Stimulated activated CD8-positive, alpha-beta memory T cell treated with anti-CD3 and anti-CD28 coated beads, Interleukin-7, amount 100 ng/mL, for 48 hours (primary cell): ENCODE measurements at places on chromosomes 6 and 20.

DNA sequence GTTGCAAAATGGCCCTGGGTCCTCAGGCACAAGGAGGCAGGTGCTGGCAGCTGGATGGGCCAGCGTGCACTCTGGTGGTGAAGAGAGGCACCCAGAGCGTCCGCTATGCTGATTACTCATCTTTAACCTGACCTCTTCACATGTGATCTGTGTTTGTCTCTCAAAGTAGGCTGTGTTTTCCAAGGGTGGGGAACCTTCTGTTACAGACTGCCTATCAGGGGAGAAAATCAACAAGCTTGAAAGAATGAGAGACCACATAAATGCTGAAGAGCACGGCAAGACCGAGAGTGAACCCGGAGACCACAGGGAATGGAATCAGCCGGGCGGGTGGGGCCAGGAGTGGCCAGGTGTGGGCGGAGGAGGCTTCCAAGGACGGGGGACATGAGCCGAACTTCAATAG is 16.2 kb downstream of the BNIP5 start:
- no peak for DNase-seq

GRCh38 chr6:96926425-96926824 is 1.9 kb downstream of the KLHL32 start:
- DNase-seq: no peak

DNA sequence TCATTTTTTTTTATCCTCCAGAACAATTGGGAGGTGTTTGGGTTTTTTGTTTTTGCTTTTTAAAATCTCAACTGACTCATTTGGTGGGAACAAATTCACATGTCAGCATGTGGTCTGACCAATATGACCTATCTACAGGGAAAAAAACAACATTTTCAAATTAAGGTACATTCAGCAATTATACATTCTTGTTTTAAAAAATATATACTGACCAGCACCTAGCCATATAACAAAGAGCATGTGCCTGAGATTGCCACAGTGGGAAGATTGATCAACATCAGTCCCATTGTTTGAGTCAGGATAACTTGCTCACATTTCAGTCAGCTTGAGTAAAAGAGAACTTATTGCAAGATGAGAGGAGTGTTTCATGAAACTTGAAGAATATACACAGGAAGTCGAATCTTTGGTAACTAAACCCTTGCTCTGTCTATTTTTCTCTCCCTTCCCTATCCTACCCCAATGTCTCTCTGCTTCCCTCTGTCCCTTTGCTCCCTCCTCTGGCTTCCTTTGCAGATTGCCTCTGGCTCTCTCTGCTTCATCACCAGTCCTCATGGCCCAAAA is 163.2 kb upstream of the TAB2 start:
- no peak for DNase-seq

GRCh38 chr20:53210931-53211330 is 238.8 kb downstream of the TSHZ2 start:
- no peak for DNase-seq

DNA sequence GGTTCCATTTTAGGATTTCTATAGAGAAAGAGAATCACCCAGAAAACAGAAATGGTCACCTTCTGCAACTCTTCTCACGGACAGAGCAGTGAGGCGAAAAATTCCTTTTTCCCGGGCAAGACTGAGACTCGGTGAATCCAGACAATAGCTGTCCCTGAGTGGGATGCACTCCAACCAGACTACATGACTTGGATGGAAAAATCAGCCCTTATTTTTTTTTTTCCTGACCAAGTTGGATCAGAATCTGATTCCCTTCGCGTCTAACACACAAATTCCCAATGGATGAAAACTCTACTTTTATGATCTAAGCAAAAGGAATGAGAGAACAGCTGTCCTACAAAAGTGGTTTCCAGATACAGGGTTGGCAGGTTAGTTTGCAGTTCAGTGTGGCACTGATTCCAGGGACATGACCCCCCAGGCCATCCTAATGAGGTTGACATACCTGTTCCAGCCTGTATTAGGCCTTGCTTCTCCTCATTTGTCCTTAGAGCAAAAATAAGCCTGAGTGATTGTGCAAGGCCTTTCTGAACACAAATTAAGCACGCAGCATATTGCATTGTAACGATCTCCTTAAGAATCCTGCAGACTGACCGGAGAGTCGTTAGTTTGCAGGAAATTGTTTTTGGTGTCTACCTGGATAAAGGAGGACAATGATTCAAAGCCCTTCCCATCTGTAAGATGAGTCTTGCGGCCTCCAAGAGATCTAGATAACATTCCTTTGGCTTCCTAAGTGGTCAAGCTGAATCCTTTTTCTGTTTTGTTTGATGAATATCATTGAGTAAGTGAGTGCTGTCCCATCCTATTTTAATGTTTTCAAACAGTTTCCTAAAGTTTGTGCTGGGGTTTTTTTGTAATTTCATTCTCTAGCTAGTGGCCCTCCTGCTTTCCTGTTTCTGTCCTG is 1.5 kb upstream of the NEDD9 start:
- no peak for DNase-seq

DNA sequence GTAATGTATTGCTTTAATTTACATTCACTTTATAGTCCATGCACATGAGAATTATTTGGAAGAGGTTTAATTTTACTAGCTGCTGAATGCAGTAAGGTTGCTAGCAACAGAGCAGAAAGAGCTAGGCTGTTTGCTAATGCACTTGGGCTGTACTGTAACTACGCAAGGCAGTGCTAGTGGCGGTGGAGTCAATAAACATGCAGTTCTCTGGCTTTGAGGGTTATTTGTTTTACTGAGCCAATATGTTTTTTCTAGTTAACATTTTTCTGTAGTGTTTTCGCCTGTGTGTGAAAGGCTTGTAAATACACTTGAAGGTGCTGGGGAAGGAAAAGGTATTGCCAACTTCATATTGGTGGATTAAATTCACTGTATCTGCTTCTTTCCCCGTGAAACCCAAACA is 112.8 kb downstream of the BTBD3 start:
- DNase-seq: no peak

DNA sequence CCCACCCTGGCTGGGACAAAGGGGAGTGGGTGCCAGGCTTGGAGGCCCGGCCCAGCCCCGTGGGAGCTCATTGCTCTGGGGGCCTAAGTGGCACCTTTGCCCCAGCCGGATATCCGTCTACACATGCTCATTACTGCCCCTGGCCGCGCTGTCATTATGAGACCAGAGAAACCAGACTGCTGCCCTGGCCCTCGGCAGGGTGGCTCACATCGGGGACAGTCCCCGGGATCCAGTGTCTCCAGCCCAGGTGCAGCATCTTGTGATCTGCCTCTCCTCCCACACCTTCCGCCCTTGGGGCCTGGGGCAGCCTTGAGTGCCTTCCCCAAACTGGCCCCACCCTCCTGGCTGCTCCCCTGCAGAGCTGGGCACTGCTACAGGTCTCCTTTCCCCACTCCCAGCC is 4.9 kb downstream of the SRMS start:
- DNase-seq: no peak

- no peak for DNase-seq
These were observed 156.4 kb downstream of the MTHFD1L start for GRCh38 chr6:151021896-151022295.

GRCh38 chr20:44273231-44274215 is 26.4 kb downstream of the GDAP1L1 start:
- DNase-seq: no peak

DNA sequence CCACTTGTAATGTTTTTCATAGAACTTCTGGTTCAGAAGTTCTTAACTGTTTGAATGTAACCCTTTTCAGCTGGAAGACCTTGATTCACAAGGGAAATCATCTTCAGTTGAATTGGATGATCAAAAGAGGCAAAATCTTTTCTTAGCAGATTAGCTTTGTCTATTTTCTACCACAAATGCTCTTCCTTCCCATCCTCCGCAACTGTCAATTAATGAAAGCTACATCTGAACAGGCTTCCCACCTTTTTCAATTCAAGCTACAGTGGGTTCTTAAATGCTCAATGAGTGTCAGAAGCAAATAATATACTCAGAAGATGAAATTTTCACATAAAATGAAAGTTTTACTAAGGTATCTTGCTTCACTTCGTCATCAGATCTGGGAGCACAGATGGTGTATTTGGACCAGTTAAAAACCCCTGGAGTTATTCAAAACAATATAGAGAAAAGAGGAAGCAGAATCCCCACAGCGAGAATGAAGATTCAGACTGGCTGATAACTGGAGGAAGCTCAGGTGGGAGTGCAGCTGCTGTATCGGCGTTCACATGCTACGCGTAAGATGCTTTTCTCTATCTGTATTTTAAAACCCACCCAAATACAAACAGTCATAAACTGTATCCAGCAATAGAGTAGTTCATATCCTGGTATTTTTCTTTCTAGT is 19.4 kb downstream of the QRSL1 start:
- DNase-seq: no peak

DNA sequence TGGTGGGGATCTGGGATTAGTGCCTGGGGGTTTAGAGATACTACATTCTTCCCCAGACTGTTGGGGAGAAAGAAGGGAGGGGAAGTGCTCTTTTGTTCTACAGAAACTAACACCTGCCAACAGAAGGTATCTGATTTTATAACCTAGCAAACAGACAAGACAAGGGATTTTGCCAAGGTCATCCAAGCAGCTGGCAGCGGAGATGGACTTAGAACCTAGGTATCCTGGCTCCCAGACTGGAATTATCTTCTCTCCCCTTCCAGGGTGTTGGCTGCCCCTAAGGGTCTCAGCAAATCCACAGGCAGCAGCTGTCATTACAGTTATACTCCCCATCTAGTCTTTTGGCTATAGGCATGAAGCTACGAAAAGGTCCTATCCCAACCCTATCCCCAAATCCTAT is 8.4 kb downstream of the SDC4 start:
- no peak for DNase-seq

GRCh38 chr6:285030-285771 is 7.1 kb upstream of the DUSP22 start:
- no peak for DNase-seq

DNA sequence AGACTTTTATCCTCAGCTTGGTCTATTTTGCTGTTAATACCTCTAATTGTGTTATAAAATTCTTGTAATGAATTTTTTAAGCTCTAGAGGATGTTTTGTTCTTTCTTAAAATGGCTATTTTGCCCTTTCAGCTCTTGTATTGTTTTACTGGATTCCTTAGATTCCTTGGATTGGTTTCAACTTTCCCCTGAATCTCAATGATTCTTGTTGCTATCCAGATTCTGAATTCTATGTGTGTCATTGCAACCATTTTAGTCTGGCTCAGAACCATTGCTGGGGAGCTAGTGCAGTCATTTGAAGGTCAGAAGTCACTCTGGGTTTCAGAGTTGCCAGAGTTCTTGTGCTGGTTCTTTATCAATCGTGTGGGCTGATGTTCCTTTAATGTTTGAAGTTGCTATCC is 37.1 kb downstream of the OTOR start:
- no peak for DNase-seq

- peak; percentile 65 for DNase-seq
These were observed 768 bp upstream of the FYN start for GRCh38 chr6:111874025-111874415.

DNA sequence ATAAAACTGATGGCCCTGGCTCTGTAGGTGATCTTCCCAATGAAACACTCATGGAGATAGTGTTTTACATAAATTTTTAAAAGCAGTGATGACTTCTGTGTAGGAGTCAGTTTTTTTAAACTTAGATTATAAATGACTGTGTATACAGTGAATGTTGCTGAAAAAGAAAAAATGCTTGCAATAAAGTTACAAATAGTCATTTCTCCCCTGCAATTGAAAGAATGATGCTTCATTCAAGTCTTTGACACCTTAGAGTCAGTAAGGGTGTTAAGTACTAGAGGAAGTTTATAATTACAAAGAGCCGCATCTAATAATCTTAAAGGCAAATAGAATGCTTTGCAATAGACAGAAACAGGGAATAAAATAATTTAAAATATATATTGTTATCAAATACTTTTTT is 27.6 kb downstream of the ZNF292 start:
- DNase-seq: no peak

DNA sequence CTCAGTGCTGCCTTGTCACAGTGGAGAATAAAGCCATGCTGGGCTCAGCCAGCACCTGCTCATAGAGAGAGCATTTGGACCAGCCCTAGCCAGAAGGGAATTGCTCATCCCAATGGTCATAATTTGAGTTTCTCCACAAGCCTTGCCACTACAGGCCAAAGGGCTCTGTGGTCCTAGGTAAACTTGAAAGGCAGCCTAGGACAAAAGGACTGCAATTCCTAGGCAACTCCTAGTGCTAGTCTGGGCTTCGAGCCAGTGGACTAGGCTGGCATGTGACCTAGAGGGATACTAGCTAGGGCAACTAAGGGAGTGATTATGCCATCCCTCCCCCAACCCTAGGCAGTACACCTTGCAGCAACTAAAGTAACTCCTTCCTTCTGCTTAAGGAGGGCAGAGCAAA is 516.2 kb downstream of the BCKDHB start:
- no peak for DNase-seq

DNA sequence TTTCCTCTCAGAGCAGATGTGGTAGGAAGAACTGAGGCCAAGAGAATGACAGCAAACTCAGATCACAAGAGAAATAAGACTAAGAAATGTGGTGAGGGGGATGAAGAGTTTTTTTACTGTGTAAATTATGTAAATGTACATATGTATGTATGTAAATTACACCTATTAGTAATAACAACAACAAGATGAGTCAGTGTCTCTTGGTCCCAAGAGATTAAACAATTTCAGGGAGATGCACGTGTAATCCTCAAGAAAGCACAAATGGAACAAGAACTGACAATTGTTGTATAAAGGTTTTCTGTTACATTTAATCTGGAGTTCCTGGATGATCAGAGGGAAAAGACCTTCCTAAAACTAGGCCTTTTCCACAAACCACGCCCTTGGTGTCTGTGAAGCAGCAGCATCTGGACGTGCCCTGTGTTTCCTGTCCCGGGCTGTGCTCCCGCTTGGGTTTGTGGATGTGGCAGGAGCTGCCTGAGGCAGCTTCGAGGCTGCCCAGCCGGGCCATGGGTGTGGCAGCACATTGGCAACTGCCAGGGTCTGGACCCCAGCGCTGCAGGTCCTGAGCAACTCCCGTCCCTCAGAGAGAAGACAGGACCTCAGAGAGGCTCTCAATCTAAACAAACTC is 994 bp downstream of the CLDN20 start:
- DNase-seq: no peak

GRCh38 chr6:9140172-9140571 is 704.8 kb upstream of the SLC35B3 start:
- DNase-seq: no peak

GRCh38 chr20:32963176-32963575 is 41.1 kb downstream of the SUN5 start:
- no peak for DNase-seq

- peak; percentile 61 for DNase-seq
These were observed 2.4 kb upstream of the MCM3 start for GRCh38 chr6:52286798-52287432.

- no peak for DNase-seq
These were observed 81.7 kb downstream of the ARHGAP18 start for GRCh38 chr6:129628101-129628815.

GRCh38 chr6:167501831-167502385 is 177.0 kb downstream of the TTLL2 start:
- no peak for DNase-seq

GRCh38 chr6:29079203-29079602 is 7.9 kb downstream of the OR2B3 start:
- DNase-seq: no peak

GRCh38 chr6:9647071-9647445 is 767.8 kb downstream of the TFAP2A start:
- DNase-seq: no peak

GRCh38 chr6:78868116-78868515 is 765 bp downstream of the IRAK1BP1 start:
- no peak for DNase-seq

- no peak for DNase-seq
These were observed 59.1 kb upstream of the KCNK16 start for GRCh38 chr6:39381550-39382140.
